BJ (cell line): ENCODE measurements at places on chromosomes 7 and 10. TPM values are rescaled to one million over a fixed set of nuclear protein-coding genes. Genes with fewer than 3 reads are reported as not detected.

- no peak for DNase-seq
Measured at GRCh38 chr10:73774637-73775036, 7.2 kb upstream of the CHCHD1 start.

GRCh38 chr7:14793151-14793550, 109.4 kb downstream of the DGKB start:
- DNase-seq, result no peak

DNA sequence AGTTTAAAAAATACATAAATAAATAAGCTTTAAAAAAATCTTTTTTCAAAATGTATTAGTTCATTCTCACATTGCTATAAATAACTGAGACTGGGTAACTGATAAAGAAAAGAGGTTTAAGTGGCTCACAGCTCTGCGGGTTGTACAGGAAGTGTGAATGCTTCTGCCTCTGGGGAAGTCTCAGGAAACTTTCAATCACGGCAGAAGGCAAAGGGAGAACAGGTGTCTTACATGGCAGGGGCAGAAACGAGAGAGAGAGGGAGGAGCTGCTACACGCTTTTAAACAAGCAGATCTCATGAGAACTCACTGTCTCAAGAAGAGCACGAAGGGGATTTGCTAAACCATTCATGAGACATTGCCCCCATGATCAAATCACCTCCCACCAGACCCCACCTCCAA, 114.6 kb downstream of the DNAJC1 start:
- DNase-seq, result no peak

DNA sequence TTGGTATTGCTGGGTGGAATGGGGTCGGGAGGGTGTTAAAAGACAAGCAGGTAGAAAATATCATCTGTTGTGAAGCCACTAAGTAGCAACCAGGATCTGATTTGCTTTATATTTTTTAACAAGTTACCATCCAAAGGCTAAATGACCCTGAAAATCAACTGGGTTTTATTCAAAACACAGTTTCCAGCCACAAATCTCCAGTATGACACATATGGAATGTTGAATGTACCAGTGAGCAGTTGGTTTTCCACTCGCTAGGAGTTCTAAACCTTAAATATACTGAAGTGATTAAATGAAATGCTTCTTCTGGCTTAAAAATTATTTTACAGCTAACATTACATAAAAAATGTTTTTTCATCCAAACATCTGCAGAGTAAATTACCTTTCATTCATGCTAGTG, 112.5 kb downstream of the PDE1C start:
- DNase-seq, result no peak

DNA sequence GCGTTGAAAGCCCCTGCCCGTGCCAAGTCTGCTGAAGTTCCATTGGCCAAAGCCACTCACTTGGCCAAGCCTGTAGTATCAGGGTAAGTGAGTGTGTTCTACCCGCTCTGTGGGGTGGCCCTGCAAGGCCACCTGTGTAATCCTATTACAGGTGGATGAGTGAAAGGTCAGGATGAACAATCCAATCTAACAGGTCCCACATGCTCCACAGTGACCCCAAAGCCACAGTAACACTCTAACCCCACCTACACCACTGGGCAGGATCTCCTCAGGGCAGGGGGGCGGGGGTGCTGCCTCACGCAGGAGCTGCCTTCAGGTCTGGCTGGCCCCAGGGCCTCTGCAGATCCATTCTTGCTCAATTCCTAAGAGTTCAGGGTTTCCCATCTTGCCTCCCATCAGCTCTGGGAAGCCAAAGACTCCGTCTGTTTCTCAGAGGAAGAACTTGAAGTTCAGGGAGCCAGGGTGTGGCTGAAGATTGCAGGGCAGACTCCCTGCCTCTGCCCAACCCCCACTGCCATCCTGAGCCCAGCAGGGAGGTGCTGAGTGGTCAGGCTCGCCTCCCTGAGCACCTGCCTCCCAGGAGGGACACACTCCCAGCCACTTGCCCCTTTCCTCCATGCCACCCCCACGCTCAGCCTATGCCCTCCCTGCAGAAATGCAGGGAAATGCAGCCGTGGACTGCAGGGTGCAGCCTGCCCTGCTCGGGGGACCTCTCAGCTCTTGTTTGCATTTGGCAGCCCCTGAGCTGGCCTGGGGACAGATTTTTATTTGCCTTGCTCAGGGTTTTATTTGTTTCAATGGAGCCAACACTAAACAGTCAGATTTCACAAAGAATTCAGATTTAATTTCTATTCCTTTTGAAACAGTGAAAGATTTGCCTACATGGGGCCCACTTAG, 9.8 kb upstream of the COMTD1 start:
- DNase-seq, result no peak

- DNase-seq, result no peak
Measured at GRCh38 chr7:28360739-28361138, 51.6 kb upstream of the CREB5 start.

- DNase-seq, result no peak
Measured at GRCh38 chr7:115059321-115059720, 137.4 kb downstream of the MDFIC start.

DNA sequence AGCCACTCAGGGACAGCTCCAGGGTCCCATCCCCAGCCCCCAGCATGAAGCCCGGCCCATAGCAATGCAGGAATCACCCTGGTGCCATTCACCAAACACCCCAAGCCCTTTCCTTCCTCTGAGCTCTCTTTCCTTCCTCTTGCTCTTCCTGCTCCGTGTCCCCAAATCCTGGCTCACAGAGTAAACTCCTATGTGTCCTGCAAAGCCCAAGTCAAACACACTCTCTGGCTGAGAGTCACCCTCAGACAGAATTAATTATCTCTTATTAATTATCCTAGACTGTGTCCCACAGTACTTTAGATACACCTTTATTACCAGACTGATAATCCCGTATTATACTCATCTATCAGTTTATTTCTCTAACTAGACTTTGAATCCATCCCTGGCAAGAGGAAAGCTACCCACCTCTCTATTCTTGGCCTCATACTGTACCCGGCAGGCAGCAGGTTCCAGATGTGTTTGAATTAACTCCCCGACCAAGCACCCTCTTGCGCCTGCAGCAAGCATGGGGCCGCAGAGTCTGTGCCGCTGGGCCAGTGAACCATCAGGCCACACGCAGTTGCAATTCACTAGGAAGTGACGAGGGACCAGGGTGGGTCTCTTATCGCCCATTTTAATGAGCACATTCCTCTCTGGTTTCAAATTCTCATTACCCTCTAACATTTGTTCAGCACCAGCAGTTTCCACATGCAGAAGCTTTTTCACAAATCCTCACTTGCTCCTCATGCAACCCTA, 86.7 kb downstream of the PRKAG2 start:
- DNase-seq, result no peak

- no peak for DNase-seq
Measured at GRCh38 chr10:47337310-47337709, 10.9 kb upstream of the RBP3 start.

DNA sequence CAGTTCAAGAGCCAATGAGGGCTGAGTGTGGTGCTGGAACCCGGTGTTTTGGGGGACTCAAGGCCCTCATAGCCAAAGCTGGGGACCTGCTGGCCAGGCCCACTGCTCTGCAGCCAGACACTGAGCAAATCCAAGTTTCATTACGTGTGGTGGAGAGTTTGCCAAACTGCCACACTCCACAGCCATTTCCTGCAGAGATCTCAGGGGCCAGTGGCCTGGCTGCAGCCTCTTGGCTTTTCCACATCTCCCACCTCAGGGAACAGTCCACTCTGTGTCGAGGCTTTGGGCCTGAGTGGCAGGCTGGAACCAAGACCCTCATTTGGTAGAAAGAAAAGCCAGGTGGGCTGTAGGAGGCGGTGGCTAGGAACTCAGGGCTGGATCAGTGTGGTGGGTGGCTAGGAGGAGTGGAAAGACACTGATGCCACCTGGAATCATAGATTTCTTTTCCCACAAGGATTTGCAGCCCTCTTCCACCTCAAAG, 3.2 kb downstream of the HOXA11 start:
- no peak for DNase-seq

DNA sequence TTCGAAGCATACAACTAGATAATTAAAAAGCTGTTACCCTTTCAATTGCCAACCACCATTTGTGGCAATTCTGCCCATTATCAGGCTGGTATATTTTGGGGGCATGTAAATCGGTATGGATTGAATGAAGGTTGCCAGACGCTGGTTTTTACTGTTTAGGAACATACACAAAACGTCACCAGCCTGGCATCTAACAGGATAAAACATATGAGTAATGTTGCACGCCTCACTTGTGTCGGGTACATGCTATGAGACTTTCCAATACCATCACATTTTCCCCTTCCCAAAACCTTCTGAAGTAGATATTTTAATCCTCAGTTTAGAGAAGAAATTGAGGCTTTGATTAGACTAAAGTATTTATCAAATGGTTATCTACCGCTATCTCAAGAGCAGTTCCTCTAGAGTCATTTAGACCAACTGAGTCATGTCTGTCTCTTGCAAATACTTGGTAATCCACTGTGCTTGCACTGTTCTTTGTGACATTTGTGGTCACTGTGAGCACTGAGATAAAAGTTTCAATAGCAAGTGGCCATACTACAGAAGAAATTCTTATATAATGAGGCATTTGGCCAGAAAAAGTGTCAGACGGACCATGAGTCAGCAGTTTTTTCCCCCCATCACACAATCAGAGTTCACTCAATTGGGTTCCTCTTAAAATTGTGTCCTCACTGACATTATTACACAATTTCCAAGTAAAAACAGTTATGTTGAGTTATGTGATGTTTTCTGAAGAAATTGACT, 498.7 kb downstream of the NXPH1 start:
- DNase-seq, result no peak

DNA sequence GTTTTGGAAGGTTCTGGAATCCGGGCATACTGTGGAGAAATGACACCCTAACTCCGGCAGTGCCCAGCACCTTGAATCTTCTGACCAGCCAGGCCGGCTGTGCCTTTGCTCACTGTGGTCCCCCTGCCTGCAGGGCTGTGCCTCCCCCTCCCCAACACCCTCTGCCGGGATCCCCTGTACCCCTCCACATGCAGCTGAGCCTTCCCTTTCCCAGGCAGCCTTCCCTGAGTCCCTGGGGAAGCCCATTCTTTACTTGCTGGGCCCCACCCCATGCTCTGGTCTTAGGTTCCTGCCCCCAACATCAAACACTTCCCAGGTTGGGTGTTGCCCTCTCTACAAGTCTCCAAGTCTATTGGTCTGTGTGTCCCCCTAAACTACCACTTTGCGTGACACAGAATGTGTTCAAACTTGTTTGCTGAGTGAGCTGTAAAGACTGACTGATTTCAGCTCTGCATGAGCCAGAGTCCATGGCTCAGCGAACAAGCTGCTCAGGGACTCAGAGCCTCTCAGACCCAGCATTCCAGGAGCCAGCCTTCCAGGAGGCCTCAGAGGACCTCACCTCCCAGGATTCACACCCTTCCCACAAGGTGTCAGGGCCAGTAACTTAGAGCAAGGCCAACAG, 31.6 kb downstream of the CALML5 start:
- no peak for DNase-seq

Gene HKDC1
- 0.09 and 0.18 TPM in 2 replicates for polyA plus RNA-seq

Gene MEOX2
- not detected in 2 replicates for polyA plus RNA-seq

Gene PTEN
- polyA plus RNA-seq, result 29.6 and 66.9 TPM in 2 replicates

Gene HYCC1
- polyA plus RNA-seq, result 39.3 and 69.6 TPM in 2 replicates

Gene IDE
- 15.1 and 30.7 TPM in 2 replicates for polyA plus RNA-seq
